ENCODE measurements at places on chromosomes 6 and 20. TPM values are rescaled to one million over a fixed set of nuclear protein-coding genes. Genes with fewer than 3 reads are reported as not detected.

Gene APOBEC2
- total RNA-seq = not detected

Gene GJA10
- not detected for total RNA-seq

Gene SPTLC3
- total RNA-seq = 14.8 TPM

Gene HCRTR2
- not detected for total RNA-seq

GRCh38 chr6:140043357-140043756 lies 668.9 kb upstream of the CITED2 start:
- H3K4me3 ChIP-seq = no peak overlapping the region
- H3K36me3 ChIP-seq = no peaks in the 10 kb centered on the region
- peak; percentile 18 for DNase-seq

GRCh38 chr20:6566821-6567220 lies 200.7 kb upstream of the BMP2 start:
- no peaks in the 10 kb centered on the region for H3K27me3 ChIP-seq
- no peak overlapping the region for H3K27ac ChIP-seq
- H3K4me3 ChIP-seq = no peak overlapping the region
- peaks cover 13% of the 10 kb centered on the region for H3K4me1 ChIP-seq
- DNase-seq = no peak

- no peak overlapping the region for H3K27ac ChIP-seq
- no peaks in the 10 kb centered on the region for H3K27me3 ChIP-seq
- DNase-seq = no peak
- H3K36me3 ChIP-seq = no peaks in the 10 kb centered on the region
- H3K4me1 ChIP-seq = no peaks in the 10 kb centered on the region
Observed at GRCh38 chr6:120764312-120764711, 570.0 kb downstream of the TBC1D32 start.

- H3K27me3 ChIP-seq = peaks cover 91% of the 10 kb centered on the region
- no peak overlapping the region for H3K27ac ChIP-seq
- H3K4me1 ChIP-seq = peaks cover 5% of the 10 kb centered on the region
- peak overlapping the region; percentile 57 for H3K4me3 ChIP-seq
- DNase-seq = peak; percentile 92
Observed at GRCh38 chr20:21513181-21513663, 642 bp downstream of the NKX2-2 start.

DNA sequence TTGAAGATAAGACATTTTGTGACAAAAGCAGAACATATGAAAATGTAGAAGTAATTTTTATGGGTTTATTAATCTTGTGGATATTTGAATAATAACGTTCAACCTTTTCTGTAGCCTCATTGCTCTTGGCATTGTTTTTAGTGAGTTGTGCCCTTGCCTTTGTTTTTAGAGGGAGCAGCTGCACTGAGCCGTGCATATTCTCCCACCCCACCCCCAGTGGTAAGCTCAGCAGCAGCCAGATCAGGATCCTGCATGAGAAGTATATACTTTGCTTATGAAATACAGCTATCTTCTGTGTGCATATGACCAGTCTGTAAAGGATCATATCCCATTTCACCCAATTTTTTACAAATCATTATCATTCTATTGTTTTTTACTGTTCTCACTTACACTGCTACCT lies 184.2 kb downstream of the COL9A1 start:
- no peak overlapping the region for H3K27ac ChIP-seq
- H3K4me1 ChIP-seq = no peaks in the 10 kb centered on the region
- H3K27me3 ChIP-seq = no peaks in the 10 kb centered on the region
- no peaks in the 10 kb centered on the region for H3K36me3 ChIP-seq

Measured in osteoblast (primary cell).